Forelimb muscle (tissue), 1 donor: ENCODE measurements at places on chromosomes 3 and 15.
A peak's percentile ranks its signal among the peaks of the same experiment; 100 is the strongest.

- no peak for DNase-seq
Measured at GRCh38 chr3:16665282-16665741, 60.1 kb upstream of the DAZL start.

GRCh38 chr3:62951037-62951613, 75.9 kb upstream of the CADPS start:
- no peak for DNase-seq

GRCh38 chr3:29064085-29064484, 216.8 kb upstream of the RBMS3 start:
- DNase-seq, result no peak

DNA sequence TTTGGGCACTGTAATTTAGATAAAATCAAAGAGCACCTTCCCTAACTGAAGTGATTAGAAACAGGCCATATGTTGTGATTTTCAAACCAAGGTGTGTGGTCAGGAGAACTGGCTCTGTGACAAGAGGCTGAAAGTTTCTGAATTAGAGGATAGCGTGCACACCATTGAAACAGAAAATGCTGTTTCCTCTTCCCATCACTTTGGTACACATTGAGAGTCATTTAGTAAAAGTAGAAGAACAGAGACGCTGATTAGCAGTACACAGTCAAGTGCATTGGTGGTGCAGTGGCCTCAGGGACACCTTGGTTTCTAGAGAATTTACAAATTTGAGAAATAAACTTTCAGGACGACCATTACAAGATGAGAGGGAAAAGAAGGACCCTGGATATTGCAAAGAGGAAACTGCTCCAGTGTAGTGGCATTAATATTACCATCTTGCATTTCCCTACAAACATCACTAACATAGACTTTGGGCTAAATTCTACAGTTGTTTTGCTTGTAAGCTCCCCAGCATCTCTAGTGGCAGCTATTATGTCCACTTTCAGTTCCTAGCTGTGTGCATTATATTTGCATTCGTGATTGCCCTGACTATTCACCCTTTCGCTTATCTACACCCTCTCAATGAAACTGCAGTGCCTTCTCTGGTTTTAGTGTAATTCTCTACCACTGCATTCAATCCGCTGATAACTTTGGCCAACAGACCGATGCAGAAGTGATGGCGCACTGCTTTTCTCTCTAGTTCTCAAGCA, 728.1 kb upstream of the GRM7 start:
- DNase-seq, result no peak

GRCh38 chr3:150073031-150073430, 102.3 kb upstream of the PFN2 start:
- DNase-seq, result no peak

DNA sequence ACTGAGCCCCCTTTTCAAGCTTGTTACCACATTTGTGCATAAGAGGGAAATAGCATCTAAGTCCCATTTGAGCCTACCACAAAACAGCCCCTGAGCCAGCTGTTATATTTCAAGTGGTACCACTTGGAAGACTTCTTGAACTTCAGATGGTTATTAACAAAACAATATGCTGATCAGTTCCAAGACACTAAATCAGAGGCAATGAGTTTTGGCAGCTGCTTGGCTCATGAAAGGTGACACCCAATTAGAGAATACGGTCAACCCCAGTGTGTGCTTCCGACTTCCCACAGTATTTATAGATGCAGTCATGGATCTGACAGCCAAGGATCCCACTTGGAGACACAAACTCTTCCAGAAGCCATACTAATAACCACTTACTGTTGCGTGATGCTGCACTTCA, 469.6 kb upstream of the PPP2R3A start:
- no peak for DNase-seq

GRCh38 chr3:38960042-38960622, 91.6 kb downstream of the SCN11A start:
- DNase-seq, result no peak

DNA sequence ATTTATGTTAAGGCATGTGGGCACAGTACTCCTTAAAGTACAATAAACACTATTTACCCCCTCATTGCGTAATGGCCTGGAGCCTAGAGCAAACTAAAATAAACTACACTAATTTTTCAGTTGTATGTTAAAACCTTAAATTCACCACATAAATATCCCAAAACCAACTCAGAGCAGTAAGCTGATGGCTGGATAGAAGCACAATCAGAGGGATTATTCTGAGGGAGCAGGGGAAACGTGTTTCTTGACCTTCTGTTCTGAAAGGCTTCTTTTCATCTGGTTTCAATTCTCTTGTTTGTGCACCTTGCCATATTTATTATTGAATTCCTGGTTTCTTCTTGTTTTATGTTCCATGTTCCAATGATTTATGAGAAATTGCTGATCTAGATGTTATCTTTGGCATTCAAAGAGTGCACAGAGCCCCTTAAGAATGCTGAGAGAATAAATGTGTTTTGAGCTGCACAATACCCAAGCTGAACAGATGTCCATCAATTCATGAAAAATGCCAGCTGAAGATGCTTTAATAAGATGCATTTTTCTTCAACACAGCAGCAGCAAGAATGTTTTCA, 29.6 kb downstream of the RPL22L1 start:
- DNase-seq, result no peak

DNA sequence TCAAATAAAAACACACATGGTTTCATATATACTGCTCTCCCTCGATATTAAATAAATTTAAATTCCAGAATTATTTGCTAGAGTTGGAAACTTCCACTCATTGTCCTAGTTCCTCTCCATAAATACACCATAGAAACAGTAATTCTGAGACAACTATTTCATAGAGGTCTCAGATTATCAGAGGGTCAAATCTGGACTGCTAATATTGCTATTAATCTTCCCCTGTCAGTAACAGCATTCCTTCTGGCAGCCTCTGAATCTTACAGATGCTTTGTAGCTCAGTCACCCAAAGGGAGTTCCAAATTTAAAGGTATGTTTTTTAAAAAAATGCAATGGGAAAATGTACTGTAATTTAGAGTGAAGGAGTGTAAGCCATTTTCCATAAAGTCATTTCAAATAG, 428.8 kb downstream of the PYDC2 start:
- DNase-seq, result peak; percentile 13
